NCI-H1105 (cell line): ENCODE measurements at places on chromosomes 6 and 20.

DNA sequence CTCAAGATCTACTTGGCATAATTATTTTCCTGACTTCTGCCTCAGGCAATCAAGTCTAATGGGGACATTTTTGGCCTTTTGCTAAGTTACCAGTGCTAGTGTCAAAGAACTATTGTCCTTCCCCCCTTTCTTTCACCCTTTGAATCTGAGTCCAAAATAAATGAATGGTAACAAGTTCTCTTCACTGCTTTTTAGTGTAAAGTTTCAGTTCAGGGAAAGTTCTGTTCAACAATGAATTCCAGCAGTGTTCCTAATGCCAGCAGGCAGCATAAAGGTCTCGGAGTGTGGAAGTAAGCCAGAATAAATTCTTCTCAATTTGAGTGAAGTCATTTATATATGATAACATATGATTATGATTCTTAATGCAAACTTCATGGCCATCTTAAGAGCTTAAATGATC lies 20.8 kb upstream of the TSPYL1 start:
- DNase-seq = no peak

DNA sequence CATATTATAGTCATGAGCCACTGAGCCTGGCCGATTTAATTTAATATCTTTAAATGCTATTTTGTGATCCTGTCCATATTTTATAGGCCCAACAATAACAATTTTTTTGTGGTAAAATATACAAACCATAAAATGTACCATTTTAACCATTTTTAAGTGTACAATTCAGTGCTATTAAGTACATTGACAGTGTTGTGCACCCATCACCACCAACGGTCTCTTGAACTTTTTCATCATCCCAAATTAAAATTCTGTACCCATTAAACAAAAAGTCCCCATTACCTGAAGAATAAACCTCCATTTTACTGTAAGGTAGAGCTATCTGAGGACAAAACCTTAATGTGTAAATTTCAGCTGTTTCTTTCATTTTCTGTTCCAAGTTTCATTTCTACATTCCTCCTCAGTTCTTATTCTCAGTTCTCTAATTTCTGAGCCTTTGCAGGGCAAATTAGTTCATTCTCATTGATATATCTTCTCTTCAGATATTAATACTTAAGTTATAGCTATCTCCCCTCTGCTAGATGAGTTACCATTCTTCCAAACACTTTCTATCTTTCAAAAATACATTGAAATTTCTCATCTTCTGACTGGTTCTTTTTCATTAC lies 10.3 kb downstream of the MTO1 start:
- DNase-seq = no peak

DNA sequence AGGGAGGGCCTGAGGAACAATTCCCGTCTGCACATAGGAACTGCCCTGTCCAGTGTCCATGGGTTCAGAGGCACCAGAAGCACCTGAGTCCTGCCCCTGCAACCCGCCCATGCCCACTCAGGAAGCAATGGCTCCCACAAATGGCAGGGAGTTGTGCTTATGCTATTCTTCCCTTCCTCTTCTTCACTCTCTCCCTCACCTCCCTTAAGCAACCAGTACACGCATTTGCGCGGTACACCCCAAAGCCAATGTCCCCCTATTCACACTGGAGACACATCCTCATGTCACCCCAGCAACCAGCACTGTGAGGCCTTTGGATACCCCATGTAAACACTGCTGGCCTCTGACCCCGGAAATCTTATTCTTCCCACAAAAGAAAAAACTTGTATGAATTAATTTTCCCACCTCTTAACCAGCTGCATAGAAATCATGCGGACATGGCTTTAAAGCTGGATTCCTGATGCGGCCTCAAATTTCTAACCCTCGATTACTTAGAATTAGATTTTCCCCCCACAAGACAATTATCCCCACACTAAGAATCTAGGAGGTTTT lies 30.9 kb downstream of the FYN start:
- DNase-seq = no peak

DNA sequence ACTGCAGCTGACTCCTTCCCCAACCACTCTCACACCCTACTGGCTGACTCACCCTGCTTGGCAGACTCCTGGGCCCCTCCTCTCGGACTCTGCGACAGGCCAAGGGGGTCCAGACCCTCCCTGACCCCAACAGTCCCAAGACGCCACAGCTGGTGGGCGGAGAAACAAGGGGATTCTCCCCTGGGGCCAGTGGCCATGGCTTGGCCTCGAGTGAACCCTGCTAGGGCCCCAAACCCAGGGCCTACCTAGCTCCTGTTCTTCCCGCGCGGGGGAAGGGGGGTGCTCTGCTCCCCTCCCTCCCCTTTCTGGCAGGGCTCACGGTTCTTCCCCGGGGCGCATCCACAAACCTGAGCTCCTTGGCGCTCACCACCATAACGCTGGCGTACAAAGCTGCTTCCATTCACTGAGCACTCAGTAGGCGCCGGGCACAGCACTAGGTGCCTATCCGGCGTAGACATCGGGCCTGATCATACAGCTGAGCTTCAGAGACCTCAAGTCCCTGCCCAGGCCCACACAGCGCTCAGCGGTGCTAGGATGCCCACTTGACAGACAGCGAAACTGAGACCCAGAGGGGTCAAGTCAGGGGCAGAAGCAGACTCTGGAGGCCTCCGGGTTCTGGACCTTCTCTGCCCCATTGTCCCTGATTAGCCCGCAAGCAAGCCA lies 597 bp downstream of the ADA start:
- DNase-seq = no peak

- DNase-seq = no peak
Observed at GRCh38 chr6:2225422-2226392, 19.7 kb downstream of the GMDS start.

DNA sequence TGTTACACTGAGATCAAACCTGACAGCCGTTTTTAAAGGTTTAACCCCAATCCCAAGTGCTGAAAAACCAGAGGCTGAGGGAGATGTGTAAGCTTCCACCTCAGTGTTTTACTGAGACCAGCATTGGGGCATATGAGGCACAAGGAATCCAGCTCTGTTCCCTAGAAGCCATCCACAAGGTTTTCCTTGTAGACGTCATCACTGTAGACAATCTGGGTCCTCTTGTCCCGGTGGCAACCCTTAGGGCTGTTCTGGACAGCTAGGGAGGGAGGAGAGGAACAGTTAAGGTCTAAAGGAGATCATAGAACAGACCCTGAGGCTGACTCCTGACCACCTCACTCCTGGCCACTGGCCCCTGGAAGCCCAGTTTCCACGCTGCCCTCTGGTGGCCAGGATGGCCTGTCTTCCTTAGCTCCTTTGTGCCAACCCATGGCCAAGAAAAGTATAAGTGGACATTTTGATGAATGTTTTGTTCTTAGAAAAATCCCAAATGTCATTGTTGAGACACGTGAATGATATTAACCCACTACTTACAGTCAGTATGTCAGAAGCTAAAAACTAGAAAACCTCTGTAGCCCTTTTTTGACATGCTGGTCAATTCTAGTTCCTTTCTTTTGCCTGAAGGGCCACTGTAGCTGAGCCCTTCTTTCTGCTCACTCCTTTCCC lies 6.4 kb downstream of the CFB start:
- peak; percentile 18 for DNase-seq

GRCh38 chr6:114271405-114271804 lies 71.4 kb downstream of the HS3ST5 start:
- DNase-seq = no peak

DNA sequence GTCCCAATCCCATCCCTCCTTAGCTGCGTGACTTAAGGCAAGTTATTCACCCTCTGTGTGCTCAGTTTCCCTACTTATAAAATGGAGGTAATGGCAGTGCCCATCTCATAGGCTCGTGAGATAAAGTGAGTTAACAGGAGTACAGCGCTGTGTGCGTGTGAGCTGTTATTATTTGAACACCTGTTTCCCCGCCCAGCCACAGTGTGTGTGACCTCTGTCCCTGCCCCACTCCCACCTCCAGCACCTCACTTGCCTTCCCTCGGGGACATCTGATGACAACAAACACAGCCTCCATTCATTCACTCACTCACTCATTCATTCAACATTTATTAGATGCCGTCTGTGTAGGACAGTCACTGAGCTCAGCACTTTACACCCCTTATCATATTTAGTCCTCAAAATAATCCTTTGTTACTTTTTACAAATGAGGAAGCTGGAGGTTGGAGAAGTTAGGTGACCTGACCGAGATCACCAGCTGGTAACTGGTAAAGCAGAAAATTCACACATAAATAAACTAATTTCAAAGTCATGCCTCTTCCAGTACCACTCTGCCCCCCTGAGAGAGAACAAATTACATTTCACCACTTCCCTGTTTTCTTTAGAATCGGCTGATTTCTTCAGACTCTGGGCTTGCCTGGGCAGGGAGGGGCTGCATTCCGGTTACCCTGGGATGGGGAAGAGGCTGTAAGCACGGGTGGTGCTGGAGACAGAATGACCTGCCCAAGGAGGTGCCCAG lies 58.6 kb downstream of the CPNE5 start:
- DNase-seq = no peak

GRCh38 chr6:150539568-150539967 lies 60.1 kb upstream of the PLEKHG1 start:
- DNase-seq = no peak

DNA sequence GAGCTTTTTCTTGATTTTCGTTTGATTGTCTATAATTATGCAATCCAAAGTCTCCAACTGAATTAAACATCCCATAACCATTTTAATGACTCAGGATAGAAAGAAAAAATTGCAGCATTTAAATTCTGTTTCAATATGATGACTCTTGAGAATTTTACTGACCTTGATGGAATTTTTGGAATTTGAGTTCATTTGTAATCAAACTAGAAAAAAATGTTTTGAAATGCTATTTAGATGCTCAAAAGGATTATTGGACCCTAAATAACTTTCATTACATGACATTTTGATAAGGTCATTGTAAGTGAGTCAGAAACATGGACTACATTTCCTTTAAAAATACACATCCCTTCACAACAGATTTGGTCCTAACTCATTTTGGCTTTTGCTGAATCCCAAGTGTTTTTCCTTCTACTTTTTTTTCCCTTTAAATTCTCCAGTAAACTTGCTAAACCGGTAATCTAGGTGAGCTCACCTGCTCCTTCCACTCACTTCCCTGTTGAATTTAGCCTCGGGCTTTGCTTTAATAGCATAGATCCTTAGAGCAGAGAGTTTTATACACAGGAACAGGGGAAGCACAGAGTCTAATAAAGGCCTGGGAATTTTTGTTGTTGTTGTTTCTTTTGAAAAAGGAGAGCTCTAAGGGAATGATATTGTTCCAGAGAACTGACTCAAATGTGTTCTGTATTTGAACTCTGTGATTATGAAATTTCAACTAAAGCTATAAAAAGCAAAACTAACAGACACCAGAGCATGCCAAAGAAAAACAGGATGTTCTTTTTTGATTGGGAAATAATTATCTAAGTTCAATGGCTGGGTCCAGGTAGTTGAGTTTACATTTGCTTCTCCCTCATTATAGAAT lies 1088.2 kb upstream of the CITED2 start:
- peak; percentile 38 for DNase-seq

DNA sequence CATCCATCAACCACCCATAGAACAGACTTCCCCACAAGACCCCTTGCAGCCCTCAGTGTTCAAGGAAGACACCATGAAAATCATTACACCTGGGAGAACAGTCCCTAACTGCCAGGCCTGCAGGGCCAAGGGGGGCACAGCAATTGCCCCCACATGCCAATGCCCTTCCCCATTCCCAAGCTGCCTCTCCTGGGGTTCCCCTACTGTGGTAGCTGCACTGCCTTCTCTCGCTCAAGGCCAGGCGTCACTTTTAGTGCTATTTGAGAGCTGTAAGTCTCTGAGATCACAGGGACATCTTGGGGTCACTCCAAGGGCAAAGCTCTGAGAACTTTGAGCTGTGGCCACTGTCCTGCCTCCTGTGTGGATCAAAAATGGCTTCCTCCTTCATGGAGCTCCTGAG lies 6.0 kb upstream of the ACSS1 start:
- no peak for DNase-seq

- no peak for DNase-seq
Observed at GRCh38 chr6:28160233-28160632, 18.6 kb downstream of the ZKSCAN8 start.

DNA sequence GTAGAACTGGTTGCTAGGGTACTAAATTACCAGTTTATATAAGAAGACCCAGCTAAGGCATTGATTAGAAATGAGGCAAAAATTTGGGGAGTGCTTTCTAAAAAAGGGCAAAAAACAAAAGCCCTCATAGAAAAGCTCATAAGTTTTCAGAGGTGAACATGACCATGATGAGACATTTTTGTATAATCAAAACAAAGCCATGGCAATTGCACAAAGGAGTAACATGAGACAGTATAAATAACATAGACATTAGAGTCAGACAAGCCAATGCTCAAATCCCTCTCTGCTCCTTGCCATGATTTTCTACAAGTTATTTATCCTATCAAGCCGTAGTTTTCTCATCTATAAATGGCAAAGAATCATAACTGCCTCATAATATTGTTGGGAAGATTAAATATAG lies 112.2 kb upstream of the ADTRP start:
- DNase-seq = no peak

- DNase-seq = no peak
Observed at GRCh38 chr20:36275441-36276189, 30.5 kb upstream of the DLGAP4 start.

GRCh38 chr20:55054453-55054852 lies 579.1 kb downstream of the DOK5 start:
- no peak for DNase-seq

DNA sequence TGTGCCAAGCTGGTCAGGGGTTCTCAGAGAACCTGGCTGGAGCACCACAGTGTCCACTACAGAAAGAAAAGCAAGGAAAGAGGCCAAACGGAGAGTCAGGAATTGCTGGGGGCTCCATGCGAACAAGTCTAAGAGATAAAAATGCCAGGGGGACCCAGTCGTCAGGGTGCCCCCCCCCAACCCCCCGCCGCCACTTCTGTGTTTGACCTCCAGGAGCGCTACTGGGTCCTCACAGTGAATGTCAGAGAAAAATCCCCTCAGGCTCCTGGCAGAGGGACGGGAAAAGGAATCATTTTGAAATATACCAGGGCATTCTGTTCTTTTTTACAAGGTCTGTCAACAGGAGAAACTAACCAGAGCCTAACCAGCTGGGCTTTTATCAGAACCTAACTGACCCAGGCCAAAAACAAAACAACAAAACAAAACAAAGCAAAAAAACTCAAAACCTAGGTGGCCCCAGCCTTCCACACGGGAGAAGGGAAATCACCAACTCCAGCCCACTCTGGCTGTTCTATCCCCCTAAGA lies 17.9 kb upstream of the NELFCD start:
- DNase-seq = no peak
